ENCODE measurements at places on chromosomes 3 and 15.

- no peak for DNase-seq
Measured at GRCh38 chr3:6560259-6560658, 300.7 kb upstream of the GRM7 start.

DNA sequence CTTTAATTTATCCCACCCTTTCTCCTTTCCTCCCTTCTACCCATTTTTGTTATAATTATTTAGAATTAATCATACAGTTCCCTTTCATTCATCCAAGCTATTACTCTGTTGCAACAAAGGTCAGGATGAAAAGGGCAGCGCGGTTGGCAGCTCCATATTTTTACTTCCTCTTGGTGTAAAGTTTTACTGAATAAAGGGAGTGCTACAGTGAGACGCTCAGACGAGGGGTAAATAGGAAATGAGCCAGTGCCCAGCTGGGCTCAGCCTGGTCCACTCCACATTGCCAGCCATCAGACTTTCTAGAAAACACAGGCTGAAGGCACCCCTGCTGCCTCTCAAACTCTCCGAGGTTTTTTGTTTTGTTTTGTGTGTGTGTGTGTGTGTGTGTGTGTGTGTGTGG, 21.9 kb upstream of the ZBTB38 start:
- DNase-seq = no peak

- peak; percentile 55 for DNase-seq
Measured at GRCh38 chr3:9135930-9136525, 113.4 kb downstream of the SRGAP3 start.

- DNase-seq = no peak
Measured at GRCh38 chr3:49012441-49013017, 5.3 kb downstream of the WDR6 start.

GRCh38 chr3:178059119-178059518, 477.1 kb upstream of the KCNMB2 start:
- DNase-seq = no peak

DNA sequence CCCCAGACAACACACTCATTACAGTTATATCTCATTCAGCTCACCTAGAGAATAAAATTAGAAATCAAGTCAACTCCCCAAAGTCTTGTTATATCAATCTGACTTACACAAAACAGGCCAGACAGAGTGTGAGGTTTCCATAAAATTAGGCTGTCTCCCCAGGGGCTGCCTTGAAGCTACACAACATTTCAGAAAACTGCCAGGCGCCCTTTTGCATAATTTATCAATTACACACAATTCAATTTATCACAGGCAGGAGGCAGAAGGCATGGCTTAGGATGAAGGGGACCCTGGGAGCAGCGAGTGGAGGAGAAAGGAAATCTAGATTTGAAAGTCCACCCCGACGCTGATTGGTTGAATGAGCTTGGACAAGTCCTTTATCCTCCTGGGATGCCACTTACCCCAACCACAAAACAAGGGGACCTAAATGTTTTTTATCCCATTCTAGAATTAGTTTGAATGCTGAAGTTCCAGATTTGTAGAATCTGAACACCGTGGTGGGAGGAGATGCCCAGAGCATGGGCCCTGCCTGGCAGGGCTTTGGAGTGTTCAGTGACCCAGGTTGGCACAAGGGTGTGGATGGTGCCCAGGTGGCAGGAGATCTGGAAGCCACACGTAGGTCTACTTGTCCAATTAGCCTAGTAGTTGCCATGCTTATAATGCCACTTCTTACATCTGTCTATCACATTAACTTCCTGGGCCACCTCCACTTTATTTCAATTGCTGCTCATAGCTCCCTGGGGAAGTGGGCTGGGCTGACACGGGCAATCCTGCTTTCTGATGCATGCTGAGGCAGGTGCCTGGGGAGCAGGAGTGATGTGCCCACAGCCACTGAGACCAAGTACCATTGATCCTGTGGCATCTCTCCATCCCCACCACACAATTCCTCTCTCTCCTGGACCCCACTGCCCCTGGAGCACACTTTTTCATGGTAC, 119.8 kb upstream of the TLE3 start:
- no peak for DNase-seq

- DNase-seq = no peak
Measured at GRCh38 chr3:47455806-47456452, 19.8 kb downstream of the SCAP start.
